ENCODE measurements at places on chromosomes 3 and 15.

GRCh38 chr3:167978071-167978470, 117.7 kb downstream of the GOLIM4 start:
- no peak for DNase-seq

DNA sequence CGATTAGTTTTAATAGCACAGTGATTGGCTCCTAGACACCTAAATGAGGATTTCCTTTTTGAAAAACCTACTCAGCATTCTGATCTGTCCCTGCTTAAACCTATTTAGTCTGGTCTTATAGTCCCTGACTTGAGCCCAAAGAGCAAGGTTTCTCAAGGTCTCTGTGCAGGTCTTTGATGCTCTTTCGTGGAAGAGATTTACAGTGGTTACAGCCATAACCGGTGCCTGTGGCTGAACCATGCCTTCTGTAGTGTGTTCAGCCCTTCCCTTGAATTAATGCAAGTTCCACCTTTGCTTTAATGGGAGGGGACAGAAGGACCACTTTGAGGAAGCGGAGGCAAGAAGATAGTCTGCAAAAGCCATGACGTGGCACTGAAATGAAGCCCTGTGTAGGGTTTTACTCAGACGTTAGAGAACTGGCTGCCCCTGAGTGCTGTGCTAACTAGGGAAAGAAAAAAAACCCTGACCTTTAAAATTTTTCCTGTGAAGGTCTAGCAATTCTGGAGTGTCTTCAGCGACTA, 43.0 kb downstream of the ZBTB38 start:
- no peak for DNase-seq

DNA sequence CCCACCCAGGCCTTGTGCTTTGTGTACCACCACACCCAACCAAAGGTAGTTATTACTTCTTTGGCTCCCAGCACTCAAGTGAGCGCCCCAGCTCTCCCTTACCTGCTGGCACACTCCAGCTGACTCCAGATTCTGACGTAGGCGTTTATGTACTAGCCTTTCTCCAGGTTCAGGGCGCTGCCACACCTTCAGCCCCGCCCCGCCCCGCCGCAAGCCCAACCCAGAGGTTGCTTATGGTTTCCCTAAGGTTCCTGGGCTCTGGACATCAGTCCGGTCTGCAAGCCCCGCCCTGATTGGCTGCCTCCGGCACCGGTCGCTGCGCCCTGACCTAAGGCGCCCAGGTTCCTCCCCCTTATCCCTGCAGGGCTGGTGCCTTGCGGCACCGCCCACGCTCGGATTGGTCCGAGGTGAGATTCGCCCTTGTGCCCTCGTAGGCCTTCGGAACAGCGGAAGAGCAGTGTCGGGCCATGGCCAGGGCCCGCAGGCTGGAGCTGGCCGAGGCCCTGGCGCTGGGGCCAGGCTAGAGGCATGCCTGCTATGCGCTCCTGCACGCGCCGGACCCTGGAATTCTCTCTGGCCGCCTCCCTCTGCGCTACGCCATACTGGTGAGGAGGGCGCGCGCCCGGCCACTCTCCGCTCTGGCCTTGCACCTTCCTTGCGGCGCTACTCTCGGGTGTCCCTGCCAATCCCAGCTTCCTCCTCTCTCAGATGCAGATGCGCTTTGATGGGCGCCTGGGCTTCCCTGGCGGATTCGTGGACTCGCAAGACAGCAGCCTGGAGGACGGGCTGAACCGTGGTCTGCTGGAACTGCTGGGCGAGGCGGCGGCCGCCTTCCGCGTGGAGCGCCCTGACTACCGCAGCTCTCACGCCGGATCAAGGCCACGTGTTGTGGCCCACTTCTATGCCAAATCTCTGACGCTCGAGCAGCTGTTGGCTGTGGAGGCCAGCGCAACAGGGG, 19.8 kb upstream of the NUDT16 start:
- DNase-seq = peak; percentile 85

GRCh38 chr3:152113413-152113812, 155.3 kb upstream of the MBNL1 start:
- DNase-seq = no peak

- no peak for DNase-seq
These were observed 42.9 kb upstream of the PLCL2 start for GRCh38 chr3:16841904-16842271.

DNA sequence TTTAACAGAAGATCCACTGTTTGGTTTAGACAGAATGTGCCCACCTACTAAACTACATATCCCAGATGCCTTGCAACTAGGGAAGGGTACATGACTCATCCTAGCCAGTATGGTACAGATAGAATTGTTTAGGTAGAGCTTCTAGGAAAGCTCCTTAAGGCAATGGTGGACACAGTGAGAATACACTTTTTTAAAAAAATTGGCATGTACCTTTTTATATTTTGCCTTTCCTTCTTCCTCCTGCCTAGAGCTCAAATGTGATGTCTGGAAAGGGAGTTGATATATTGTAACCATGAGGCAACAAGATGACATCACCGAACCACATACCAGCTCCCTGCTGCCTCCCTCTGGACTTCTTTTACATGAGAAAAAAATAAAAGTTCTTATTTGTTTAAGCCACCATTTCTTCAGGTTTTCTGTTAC, 14.4 kb upstream of the C3orf80 start:
- no peak for DNase-seq

DNA sequence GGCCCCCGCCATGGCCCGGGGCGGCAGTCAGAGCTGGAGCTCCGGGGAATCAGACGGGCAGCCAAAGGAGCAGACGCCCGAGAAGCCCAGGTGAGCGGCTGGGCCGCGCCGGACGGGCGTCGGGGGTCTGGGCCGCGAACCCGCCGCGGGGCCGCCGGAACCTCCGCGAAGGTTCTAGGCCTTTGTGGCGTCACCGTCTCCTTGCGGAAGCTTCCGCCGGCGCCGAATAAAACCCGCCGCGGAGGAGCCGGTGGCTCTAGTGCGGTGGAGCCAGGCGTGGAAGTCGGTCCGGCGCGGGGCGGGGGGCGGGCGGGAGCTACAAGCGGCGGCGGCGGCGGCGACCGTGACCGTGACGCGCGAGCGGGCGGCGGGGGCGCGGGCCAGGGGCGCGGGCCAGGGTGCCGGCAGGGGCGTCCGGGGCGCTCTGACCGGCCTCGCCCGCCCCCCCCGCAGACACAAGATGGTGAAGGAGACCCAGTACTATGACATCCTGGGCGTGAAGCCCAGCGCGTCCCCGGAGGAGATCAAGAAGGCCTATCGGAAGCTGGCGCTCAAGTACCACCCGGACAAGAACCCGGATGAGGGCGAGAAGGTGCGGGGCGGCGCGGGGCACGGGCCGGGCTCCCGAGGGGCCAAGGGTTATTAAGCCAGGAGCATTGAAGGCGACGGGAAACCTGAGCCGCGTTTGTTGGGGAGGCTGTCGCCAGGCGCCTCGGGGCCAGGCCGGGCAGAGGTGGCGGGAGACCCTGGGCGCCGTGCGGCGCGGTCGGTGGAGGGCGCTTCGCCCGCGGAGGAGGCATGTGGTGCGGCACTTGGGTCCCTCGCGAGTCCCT, at the start of gene DNAJA4:
TSS of gene DNAJA4 (plus strand) at position 259 of the 833 bp plus-strand sequence. CDS start at position 461, 202 bp downstream.
- DNase-seq = peak; percentile 69

Data from liver (tissue), 10 donors.